ENCODE measurements at places on chromosomes 7 and 10. TPM values are rescaled to one million over a fixed set of nuclear protein-coding genes. Genes with fewer than 3 reads are reported as not detected.

DNA sequence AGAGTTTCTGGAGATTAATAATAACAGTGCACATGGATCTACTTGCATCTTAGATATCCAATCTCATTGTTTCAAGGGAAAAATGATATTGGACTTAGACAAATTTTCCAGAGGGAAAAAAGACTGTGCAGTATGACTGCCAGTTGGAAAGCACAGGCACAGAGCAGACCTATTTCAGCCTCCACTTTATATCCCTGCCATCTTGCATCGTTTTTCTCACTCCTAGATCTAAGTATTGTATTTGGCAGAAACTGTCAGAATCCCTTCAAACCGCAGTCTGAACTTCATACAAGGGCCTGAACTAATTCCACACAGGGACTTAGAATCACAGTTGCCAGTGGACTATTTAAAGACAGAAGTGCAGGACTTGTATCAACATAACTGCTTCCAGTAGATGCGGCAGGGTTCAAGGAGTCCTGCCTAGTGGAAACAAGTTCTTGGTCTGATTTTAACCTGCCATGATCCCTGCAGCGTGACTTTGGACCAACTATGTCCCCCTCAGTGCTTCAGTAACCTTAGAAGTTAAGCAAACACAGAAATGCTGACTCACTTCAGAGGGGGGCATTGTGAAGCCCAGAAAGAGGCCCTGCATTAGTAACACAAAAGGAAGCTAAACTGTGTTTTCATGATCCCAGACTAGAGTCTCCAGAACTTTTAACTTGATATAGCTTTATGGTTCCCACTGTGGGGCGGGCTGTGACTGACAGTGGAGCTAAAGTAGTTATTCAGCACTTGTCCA is 95.7 kb upstream of the PALS2 start:
- DNase-seq: peak; percentile 94

The RAPGEF5 gene
- 10.2 TPM for total RNA-seq

DNA sequence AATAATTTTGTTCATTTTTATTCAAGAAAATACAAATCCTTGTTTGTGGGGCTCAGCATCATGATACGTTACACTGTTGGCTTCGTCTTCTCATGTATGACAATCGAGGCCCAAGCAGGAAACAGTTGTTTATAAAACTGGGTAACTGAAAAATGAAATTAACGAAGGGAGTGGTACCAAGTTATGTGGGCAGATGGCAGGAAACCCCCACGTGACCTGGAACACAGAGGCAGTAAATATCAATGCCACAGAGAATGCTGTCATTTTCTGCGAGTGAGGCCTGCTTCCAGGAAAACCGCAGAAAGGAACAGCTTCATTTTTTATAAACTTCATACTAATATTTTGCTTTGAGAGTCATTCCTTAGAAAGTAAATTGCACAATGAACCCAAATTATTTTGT is 201.0 kb upstream of the ADARB2 start:
- no peak for DNase-seq

- peak; percentile 85 for DNase-seq
Observed at GRCh38 chr10:5584895-5585516, 60.2 kb downstream of the CALML3 start.

The TMEM270 gene
- total RNA-seq: not detected
